ENCODE measurements at places on chromosomes 1 and 21.
A peak's percentile ranks its signal among the peaks of the same experiment; 100 is the strongest.

DNA sequence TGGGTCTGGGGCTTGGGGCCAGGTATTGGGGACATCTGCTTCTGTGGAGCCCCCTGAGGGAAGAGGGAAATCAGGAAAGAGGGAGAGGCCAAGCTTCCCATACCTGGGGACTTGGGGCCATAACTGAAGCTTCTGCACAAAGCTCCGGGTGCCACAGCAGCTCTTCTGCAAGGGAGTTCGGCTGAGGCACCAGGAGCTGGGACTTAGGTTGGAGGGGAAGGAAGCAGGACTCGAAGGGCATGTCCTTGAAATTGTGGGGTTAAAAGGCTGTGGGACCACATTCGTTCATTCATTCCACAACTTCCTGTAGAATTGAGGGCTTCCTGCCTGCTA is 1.7 kb upstream of the EPS8L3 start:
- DNase-seq, result no peak

DNA sequence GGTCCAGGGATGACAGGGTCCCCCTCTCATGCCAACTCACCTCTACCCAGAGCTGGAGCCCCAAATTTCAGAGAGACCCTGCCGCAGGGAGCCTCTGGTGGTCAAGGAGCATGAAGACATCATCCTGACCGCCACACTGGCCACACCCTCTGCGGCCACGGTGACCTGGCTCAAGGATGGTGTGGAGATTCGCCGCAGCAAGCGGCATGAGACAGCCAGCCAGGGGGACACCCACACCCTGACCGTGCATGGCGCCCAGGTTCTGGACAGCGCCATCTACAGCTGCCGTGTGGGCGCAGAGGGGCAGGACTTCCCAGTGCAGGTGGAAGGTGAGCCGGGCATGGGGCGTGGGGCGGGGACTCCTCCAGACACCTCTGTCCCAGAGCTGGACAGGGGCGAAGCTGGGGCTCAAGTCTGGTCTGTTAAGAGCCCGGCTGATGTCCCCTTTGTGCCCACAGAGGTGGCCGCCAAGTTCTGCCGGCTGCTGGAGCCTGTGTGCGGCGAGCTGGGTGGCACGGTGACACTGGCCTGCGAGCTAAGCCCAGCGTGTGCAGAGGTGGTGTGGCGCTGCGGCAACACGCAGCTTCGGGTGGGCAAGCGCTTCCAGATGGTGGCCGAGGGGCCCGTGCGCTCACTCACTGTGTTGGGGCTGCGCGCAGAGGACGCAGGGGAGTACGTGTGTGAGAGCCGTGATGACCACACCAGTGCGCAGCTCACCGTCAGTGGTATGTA is 66.0 kb downstream of the OBSCN start:
- no peak for DNase-seq

DNA sequence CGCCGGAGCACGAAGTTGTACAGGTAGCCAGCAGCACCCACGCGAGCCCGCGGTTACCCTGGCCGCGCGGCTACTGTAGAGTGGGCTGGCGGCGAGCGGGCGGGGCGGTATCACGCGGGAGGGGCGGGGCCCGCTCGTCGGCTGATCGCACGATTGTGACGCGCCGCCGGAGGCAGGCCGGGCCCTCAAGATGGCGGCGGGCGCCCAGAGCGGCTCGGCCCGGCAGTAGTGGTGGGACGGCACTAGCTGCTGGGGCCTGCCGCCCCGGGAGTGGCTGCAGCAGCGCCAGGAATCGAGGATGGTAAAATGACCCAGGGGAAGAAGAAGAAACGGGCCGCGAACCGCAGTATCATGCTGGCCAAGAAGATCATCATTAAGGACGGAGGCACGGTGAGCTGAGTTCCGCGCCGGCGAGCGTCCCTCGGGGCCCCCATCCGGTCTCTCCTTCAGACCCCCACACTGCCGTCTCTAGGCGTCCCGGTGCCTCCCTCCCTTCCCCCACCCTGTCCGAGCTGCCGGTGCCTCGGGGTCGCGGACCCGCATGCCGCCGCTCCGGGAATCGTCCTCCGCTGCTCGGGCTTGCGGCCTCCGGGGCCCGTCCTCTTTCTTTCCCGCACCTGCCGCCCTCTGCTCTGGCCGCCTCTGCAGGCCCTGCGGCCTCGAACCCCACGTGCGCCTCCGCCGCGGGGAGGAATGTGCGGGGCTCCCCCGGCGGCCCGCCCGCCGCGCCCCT is 68.3 kb downstream of the SLC35A3 start:
- peak; percentile 82 for DNase-seq

- DNase-seq, result no peak
Measured at GRCh38 chr1:57949168-57949567, 525.3 kb upstream of the DAB1 start.

- DNase-seq, result no peak
Measured at GRCh38 chr1:62691062-62691844, 3.1 kb upstream of the DOCK7 start.

DNA sequence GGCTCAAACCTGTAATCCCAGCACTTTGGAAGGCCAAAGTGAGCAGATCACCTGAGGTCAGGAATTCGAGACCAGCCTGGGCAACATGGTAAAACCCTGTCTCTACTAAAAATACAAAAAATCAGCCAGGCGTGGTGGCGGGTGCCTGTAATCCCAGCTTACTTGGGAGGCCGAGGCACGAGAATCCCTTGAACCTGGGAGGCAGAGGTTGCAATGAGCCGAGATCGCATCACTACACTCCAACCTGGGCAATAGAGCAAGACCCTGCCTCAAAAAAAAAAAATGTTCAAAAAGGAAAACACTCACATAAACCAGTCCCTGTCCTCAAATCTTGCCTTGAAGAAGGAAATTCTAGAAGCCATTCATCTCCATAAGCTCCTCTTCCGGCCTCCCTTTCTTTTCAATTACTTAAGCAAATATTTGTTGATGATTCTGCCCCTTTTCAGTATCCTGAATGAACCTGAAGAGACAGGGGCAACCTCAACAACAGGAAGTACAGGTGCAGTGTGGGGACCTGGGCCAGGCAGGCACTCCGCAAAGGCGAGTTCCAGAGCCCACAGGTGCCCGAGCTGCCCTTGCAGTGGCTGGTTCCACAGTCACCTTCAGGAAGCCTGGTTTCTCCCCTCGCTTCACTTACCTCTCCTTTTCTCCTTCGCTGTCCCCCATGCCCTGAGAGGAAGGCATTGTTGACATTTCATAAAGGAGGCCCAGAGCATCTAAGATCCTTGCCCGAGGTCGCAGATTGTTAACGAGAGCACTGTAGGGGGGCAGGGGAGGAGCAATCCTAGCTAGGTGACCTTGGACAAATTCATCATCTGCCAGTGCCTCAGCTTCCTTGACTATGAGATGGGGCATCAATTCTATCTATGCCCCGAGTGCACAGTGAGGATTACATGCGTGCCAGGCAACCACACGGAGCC is 8.9 kb upstream of the LEFTY1 start:
- DNase-seq, result no peak

GRCh38 chr1:91201694-91202093 is 179.9 kb upstream of the ZNF644 start:
- DNase-seq, result no peak

- no peak for DNase-seq
Measured at GRCh38 chr1:243256590-243256989, 749 bp downstream of the SDCCAG8 start.

GRCh38 chr1:213418268-213419071 is 367.4 kb downstream of the RPS6KC1 start:
- DNase-seq, result no peak

DNA sequence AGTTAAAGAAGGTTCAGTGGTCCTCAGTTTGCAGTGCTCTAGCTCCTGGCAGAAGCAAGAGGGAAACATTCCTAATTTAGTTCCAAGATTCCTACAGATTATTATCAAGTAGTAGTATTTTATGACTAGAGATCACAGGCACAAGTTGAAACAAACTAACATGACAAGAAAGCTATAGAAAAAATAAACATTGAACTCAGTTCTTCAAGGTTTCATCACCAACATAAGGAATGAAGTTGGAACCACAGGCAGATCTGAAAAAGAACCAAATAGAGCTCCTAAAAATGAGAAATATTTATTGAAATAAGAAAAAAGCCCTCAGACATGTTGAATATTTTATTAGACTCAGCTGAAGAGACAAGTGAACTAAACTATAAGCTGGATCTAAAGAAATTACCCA is 40.6 kb downstream of the PDC start:
- DNase-seq, result no peak

- DNase-seq, result no peak
Measured at GRCh38 chr1:162169031-162169790, 99.7 kb downstream of the NOS1AP start.

DNA sequence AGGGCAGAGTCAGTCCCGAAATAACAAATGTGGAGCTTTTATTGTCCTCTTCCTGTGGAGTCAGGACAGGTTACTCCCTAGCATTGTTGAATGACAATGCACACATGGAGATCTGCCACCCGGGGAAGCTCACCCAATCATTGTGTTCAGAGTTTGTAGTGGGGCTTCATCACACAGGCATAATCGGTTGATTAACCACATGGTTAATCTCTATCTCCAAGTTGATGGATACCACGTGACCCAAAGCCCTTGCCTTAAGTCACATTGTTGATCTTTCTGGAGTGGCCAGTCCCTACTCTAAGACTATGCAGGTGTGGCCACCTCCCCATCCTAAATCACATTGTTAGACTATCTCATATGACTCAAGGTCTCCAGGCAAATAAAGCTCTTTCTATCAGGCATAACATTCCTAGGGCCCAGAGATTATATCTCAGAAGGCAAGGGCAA is 2.6 kb upstream of the C1orf141 start:
- no peak for DNase-seq

DNA sequence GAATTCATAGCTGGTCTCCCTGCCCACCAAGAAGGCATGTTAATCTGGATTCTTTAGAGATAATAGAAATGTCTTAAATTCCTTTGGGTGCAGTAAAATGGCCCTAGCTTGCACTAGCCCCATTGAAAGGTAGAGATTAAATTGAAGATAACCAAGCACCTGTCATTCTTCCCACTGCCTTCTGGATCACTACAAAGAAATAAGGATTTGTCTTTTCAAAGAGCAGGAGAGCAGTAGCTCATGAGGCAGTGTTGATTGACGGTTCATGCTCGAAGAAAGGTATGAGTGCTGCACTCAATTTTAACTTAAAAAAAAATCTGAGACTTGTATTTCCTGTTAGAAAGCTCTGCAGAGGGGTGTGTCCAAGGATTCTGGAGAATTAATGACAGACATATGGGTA is 74.9 kb upstream of the F3 start:
- DNase-seq, result no peak

GRCh38 chr1:10629816-10630571 is 155.2 kb downstream of the PEX14 start:
- peak; percentile 75 for DNase-seq
